Glomerular endothelial cell (primary cell): ENCODE measurements at places on chromosomes 1 and 21.

DNA sequence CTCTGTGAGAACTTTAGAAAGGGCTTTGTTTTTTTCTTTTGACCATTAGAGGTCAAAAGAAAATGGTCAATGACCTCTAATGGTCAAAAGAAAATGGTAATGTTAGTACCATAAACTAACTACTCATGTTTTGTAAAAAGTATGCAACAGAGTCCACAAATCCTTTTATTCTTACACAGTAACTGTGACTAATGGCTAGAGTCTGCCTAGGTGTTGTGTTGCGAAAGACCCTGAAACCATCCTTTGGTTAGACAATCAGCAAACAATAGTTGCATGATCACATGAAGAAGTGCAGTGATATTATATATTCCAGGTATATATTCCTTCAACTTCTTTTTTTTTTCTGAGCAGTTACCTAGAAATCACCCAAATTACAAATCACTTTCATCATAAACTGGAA, 40.9 kb downstream of the NEGR1 start:
- no peak for DNase-seq

DNA sequence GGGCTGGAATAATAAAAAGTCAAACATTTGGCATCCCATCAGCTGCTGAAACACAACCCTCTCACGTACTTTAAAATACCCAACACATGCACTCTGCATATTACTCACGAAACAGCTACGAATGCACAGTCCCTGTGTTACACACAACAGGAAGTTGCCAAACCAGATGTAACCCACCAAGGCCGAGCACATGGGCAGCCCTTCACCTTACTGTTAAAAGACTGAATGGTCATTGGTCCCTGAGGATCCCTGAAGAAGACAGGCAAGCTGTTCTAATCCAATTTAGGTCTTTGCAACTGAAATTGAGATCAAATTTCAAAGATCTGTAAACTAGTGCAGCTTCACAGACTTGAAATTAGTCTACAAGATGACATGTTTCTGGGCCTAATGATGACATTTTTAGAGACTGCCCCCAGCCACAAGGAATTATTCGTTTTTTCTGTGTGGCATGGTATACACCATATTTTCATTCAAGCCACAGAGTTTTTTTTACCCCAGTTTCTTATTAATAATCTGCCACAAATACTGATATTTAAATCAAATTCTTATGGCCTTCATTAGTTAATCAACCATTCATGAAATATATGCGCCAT, 25.6 kb upstream of the IER5 start:
- DNase-seq: no peak

- DNase-seq: no peak
These were observed 64.6 kb upstream of the TARBP1 start for GRCh38 chr1:234543442-234544086.

- DNase-seq: no peak
These were observed 1.2 kb downstream of the RNASEL start for GRCh38 chr1:182587666-182588499.
